ENCODE measurements at places on chromosomes 5 and 9. TPM values are rescaled to one million over a fixed set of nuclear protein-coding genes. Genes with fewer than 3 reads are reported as not detected.
A peak's percentile ranks its signal among the peaks of the same experiment; 100 is the strongest.

DNA sequence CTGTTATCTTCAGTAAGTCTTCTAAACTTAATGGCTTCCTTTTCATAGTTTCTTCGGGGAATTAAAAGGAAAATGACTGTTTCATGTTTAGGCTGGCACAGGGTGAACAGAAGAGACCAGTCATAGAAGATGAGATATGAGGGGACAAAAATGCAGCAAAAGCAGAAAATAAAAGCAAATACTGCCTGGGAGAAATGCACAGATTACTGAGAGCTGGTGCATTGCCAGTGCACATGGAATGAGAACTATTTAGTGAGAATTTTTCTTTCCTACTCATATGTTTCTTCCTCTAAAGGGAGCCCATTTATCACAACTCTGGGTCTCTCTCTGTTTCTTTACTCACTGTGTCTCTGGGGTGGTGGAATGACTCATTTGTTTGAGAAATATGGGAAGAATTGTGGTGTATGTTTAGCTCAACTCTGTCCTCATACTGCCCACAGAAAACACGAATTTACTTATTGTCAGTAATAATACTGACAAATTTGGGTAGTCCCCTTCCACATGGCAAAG lies 25.9 kb upstream of the ANKRD55 start:
- DNase-seq = peak; percentile 79

VCP gene
- polyA plus RNA-seq = 195 TPM

GRCh38 chr5:139956342-139956741 lies 86.8 kb downstream of the NRG2 start:
- DNase-seq = no peak

TSC1 gene
- polyA plus RNA-seq = 37.0 TPM

DNA sequence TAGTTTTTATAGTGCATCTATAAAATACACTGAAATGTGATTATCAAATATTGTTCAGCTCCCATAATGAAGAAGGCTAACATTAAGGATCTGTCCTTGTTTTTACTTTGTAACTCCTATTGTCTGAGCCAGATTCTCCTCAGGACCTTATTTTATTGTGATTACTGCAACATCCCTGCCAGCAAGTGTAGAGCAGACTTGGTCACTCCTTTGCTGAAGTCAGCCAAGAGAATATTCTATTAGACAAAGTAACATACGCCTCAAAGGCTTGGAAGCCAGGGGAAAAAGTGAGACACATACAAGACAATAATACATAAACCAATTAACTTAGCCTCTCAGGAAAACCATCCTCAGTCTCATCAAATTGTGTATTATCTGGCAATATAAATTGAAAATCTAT lies 269.6 kb downstream of the ARL15 start:
- peak; percentile 88 for DNase-seq

GRCh38 chr5:54956922-54957321 lies 28.5 kb downstream of the ESM1 start:
- no peak for DNase-seq

GRCh38 chr9:17063535-17064135 lies 71.2 kb upstream of the CNTLN start:
- peak; percentile 21 for DNase-seq

Measured in muscle of back (tissue), 13 donors.